ENCODE measurements at places on chromosomes 5 and 9. TPM values are rescaled to one million over a fixed set of nuclear protein-coding genes. Genes with fewer than 3 reads are reported as not detected.

TAF11L11 gene
- total RNA-seq = not detected

GPR150 gene
- 0.27 TPM for total RNA-seq

ADRB2 gene
- total RNA-seq = 11.4 TPM

WNT8A gene
- not detected for total RNA-seq

FAM78A gene
- 42.9 TPM for total RNA-seq

GLRA1 gene
- not detected for total RNA-seq

PIP5KL1 gene
- total RNA-seq = 1.4 TPM

ITGA2 gene
- not detected for total RNA-seq

HTR1A gene
- not detected for total RNA-seq

LECT2 gene
- total RNA-seq = not detected

ADGRD2 gene
- not detected for total RNA-seq

ADAM19 gene
- total RNA-seq = 171 TPM

PCDHA6 gene
- total RNA-seq = not detected

GFRA3 gene
- total RNA-seq = not detected

GRCh38 chr9:69276775-69277174 lies 48.2 kb upstream of the ENTREP1 start:
- no peak for DNase-seq

DNA sequence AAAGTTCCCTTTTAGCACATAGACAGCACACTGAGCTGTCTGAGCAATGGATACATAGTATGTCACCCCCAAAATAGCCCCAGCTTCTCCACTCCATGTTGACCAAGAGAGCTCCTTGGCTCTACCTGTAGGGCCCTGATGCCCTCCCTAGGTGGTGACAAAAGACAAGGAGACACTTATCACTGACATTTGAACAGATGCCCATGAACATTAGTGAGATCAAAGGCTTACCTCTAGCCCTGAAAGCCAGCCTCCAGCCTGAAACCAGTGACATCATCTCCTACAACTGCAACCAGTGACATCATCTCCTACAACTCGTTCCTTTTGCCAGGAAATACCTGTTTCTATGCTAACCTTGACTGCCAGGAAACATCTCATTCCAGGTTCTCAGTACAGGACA lies 122.7 kb downstream of the FSTL4 start:
- peak; percentile 36 for DNase-seq

- no peak for DNase-seq
Measured at GRCh38 chr9:92563116-92564100, 27.6 kb upstream of the ECM2 start.

GRCh38 chr9:126421567-126422428 lies 95.2 kb downstream of the MVB12B start:
- DNase-seq = no peak

- no peak for DNase-seq
Measured at GRCh38 chr5:158937381-158937952, 162.2 kb downstream of the EBF1 start.

DNA sequence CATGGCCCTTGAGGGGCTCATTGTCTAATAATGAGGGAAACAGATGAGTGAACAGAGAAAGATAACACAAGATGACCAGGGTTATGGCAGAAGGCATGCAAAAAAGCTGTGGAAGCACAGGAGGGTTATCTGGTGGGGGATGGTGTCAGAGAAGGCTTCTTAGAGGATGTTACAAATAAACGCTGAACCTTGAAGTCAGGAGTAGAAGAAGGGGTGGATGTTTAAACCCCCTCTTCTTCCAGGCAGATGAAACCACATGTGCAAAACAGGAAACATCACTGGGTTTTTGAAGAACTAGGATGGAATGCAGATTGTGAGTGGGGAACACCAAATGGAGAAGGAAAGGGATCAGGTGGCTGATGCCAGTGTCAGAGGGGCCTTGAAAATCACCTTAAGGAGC lies 41.8 kb upstream of the NR5A1 start:
- DNase-seq = no peak

- no peak for DNase-seq
Measured at GRCh38 chr5:18048449-18048848, 414.2 kb downstream of the TAF11L14 start.

DNA sequence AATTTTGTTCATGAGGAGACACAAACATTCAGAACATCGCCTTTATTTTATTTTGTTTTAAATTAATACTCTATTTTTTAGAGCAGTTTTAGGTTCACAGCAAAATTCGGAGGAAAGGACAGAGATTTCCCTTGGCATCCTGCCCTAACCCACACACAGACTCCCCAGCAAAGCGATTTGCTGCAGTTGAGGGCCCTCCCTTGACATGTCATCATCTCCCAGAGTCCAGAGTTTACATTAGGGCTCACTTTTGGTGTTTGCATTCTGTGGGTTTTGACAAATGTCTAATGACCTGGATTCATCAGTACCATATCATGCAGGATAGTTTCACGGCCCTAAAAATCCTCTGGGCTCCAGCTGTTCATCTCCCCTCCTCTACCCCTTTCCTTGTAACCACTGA lies 33.6 kb upstream of the COL5A1 start:
- DNase-seq = no peak

GRCh38 chr9:37587521-37587920 lies 4.9 kb downstream of the TOMM5 start:
- DNase-seq = no peak

DNA sequence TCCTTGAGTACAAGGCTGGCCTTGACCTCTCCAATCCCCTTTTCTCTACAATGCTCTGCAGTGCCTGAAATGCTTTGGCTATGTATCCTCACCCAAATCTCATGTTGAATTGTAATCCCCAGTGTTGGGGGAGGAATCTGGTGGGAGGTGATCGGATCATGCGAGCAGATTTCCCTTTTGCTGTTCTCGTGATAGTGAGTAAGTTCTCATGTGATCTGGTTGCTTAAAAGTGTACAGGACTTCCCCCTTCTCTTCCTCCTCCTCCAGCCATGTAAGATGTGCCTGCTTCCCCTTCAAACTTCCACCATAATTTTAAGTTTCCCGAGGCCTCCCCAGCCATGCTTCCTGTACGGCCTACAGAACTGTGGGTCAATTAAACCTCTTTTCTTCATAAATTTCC lies 28.5 kb upstream of the AKNA start:
- DNase-seq = no peak

- no peak for DNase-seq
Measured at GRCh38 chr5:32022638-32023037, 151.5 kb downstream of the GOLPH3 start.

DNA sequence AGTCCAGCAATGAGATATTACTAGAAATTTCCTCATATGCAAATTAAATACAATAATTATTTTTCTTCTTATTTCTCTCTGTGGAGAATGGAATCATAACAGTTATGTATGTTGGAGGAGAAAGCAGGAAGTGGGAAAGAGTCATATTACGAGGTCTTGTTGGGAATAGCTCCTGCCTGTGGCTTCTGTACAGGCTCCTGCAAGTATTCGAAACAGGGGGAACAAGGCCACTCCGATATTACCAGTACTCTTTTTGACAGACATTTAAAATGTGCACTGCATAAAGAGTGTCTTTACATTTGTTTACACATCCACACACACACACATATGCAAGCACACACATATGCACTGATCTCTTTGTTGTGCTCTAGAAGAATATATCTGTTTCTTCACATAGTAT lies 812.0 kb upstream of the ZNF608 start:
- DNase-seq = no peak

GRCh38 chr9:17476401-17476800 lies 102.5 kb upstream of the SH3GL2 start:
- no peak for DNase-seq

DNA sequence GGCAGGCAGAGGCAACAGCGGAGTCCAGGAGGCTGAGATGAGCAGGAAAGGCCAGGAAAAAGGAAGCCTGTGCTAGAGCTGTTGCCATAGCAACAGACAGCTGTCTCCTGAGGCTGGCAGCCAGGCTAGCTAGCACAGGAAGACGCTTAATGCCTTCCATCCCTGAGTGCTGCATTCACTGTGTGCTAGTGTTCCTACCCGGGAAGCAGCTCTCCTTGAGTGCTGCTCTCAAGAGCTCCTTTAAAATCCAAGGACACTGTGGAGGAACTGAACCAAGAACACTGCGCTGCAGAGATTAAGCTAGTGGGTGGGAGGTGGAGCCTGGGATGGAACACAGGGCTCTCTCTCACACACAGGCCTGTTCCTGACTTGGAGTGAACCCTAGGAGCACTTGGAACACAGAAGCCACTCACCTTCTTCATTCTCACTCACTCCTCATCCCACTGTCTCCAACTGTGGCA lies 53.5 kb upstream of the IL7R start:
- no peak for DNase-seq

GRCh38 chr9:111662576-111663300 lies 1.3 kb downstream of the GNG10 start:
- no peak for DNase-seq

GRCh38 chr9:120876842-120877240 lies at the start of gene PHF19:
Gene PHF19, minus strand, starts transcription at chr9:120877188. Its CDS starts 2,447 bp downstream, at chr9:120874741.
- no peak for DNase-seq

GRCh38 chr5:154494036-154494435 lies 16.0 kb upstream of the HAND1 start:
- no peak for DNase-seq

Measured in B cell (primary cell).